ENCODE measurements at places on chromosomes 13 and 19.

GRCh38 chr13:31521435-31521834, 217.9 kb upstream of the RXFP2 start:
- peak; percentile 41 for DNase-seq

GRCh38 chr19:49064029-49064629, 489 bp downstream of the NTF4 start:
- no peak for DNase-seq

DNA sequence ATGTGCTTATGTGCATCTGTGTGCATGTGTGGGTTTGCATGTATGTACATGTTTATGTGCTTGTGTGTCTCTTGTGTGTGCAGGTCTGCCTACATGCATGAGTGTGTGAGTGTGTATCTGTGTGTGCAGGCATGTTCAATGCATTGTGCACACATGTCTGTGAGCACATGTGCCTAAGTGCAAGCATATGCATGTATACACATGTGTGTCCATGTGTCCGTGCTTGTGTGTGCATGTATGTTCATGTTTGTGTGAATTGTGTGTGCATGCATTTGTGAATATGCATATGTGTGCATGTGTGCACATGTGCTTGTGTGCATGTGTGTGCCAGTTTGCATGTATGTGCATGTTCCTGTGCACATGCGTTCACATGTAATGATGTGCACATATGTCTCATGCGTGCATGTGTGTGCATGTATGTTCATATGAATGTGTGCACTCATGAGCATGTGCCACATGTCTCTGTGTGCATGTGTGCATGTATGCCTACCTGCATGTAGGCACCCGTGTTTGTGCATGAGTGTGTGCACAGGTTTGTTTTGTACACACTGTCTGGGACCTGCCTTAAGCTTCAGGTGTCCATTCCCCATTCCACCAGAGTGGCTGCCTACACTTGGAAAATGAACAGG, 32.1 kb upstream of the PTPRS start:
- DNase-seq: no peak

- DNase-seq: no peak
These were observed 437.7 kb downstream of the TSHZ3 start for GRCh38 chr19:30911491-30911890.
